Right hindlimb (tissue), 1 donor: ENCODE measurements at places on chromosomes 11 and 22.

- no peak for DNase-seq
Measured at GRCh38 chr11:17535488-17535887, 8.7 kb downstream of the USH1C start.

DNA sequence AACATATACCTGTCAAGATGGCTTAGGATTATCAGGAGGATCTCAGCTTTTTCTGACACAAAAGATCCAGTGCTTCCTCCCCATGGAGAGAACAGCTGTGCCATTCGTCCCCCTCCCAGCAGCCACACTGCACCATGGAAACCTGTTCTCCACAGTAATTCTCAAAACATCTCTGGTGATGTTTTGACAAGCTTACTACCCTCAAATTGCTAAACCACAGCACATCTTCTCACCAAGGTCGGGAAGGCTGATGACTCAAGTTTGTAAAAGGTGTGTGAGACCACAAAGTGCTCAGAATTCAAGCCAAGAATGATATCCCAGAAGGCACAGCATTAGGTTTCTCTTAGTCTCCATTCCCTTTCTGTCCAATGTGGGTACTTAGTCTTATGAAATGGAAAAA lies 3.9 kb upstream of the RAB38 start:
- DNase-seq: no peak

GRCh38 chr11:117941976-117942654 lies 12.9 kb upstream of the TMPRSS13 start:
- DNase-seq: no peak

DNA sequence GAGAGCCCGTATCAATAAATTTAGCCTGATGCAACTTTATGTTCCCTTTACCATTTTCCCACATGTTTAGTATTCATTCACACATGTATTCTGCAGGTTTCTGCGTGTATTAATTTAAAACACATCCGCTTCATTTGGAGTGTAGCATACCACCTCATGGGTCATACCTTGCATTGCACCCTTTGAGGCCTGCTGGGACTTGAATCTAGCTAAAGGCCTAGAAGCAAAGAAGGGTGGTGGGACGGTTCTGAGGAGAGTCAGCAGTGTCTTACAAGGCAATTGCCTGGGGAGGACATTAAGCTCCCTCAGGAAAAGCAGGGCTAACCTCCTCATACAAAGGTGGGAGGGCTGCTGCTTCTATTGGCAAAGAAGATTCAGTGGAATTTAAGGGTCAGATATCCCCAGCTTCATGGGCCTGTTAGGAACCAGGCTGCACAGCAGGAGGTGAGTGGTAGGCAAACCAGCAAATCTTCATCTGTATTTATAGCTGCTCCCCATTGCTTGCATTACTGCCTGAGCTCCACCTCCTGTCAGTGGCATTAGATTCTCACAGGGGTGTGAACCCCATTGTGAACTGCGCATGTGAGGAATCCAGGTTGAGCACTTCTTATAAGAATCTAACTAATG lies 15.9 kb upstream of the SNX19 start:
- no peak for DNase-seq

DNA sequence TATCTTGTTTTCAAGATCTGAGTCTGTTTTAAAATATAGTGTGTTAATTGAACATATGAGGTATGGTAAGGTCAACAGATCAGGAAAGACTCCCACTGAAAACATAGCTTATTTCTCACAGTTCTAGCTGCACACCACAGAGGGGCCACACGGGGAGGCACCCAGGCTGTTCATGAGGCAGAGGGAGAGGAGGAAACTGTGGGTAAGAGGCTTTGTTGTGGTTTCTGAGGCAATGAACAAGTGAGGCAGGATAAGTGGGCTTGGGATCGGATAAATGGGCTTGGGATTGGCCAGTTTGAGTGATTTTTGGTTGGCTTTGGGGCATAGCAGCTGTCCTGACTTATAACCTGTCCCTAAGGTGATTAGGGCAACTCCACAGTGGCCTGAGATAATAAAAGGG lies 242.1 kb downstream of the LUZP2 start:
- no peak for DNase-seq

DNA sequence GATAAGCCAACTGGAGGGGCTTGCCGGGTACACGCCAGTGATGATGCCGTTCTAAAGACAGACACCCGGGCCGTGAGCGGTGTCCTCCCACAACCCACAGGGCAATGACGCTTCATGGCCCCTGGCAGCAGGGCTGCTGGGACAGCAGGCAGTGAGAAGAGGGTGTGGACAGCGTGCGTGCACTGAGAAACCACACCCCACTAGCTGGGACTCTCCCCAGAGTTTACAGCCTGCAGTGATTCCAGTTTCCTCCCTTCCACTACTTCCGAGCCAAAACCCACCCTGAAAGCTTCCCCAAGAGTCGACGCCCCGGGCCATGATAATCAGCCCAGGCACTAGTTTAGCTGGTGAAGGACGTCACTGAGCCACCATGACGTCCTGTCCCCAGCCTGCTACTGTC lies 29.2 kb downstream of the CPT1A start:
- no peak for DNase-seq

DNA sequence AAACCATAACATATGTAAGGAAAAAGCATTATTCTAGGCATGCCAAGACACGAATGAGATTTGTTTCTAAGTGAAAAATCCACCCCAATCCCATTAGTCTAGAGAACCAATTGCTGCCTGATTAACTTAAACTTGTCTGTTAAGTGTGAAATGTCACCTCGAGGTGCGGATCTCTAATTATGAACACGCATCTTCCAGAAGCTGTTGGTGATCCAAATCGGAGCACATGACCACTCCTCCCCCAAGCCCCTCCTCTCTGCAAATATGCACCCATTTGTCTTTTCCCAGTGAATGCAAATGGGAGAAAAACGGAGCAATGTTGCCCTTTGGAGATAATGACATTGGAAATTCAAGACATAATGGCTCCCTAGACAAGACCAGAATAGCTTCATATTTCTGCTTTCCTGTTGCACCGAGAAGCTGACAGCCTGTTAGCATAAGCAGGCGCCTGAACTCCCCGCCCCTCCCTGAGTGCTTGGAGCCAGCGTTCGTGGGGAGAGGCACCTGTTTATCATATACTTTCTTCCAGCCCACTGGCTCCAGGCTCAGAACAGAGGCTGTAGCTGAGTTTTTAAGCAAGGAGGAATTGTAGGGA lies 6.0 kb upstream of the FXYD6 start:
- DNase-seq: no peak

GRCh38 chr22:19062139-19062942 lies 59.9 kb downstream of the DGCR2 start:
- no peak for DNase-seq

GRCh38 chr11:75492181-75492820 lies 33.4 kb downstream of the GDPD5 start:
- no peak for DNase-seq

- no peak for DNase-seq
Measured at GRCh38 chr22:44862281-44862680, 109.9 kb downstream of the ARHGAP8 start.

GRCh38 chr22:37824674-37825641 lies 1.8 kb downstream of the GALR3 start:
- DNase-seq: no peak

GRCh38 chr11:125373426-125374391 lies 122.4 kb downstream of the FEZ1 start:
- DNase-seq: no peak

DNA sequence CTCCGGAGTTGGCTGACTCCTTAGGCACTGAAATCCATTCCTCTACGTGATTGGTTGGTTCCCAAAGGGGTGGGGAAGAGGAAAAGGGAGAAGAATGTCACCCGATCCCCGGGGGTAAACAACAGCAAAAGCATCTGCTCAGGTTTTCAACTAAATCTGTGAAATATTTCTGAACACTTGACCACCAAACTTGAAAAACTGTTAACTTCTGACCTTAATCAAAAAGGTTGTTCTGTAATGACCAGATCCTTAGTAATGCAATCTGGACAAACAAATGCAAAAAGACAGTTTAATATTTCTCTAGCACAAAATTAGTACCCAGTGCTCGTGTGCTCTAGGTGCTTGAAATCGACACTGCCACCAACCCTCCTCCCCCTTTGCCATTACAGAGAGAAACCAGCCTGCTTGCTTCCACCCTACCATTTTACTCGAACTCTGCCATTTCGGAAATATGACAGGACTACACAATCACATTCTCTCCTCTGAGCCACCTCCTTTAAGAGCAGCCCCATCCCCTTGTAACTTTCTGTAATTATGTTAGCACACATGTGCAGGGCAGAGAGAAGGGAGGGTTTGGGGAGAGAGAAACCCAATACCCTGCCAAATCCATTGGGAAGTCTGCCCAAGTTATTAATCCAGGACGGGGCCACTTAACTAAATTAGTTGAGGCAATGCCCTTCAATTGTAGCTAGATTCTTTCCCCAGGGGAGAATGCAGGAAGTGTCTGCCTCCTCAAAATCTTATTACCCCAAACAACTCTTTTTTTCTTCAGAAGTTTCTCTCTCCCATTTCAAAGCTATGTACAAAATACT lies 113.8 kb downstream of the RBFOX2 start:
- DNase-seq: peak; percentile 83

GRCh38 chr11:16204261-16204660 lies 152.1 kb downstream of the SOX6 start:
- DNase-seq: no peak

DNA sequence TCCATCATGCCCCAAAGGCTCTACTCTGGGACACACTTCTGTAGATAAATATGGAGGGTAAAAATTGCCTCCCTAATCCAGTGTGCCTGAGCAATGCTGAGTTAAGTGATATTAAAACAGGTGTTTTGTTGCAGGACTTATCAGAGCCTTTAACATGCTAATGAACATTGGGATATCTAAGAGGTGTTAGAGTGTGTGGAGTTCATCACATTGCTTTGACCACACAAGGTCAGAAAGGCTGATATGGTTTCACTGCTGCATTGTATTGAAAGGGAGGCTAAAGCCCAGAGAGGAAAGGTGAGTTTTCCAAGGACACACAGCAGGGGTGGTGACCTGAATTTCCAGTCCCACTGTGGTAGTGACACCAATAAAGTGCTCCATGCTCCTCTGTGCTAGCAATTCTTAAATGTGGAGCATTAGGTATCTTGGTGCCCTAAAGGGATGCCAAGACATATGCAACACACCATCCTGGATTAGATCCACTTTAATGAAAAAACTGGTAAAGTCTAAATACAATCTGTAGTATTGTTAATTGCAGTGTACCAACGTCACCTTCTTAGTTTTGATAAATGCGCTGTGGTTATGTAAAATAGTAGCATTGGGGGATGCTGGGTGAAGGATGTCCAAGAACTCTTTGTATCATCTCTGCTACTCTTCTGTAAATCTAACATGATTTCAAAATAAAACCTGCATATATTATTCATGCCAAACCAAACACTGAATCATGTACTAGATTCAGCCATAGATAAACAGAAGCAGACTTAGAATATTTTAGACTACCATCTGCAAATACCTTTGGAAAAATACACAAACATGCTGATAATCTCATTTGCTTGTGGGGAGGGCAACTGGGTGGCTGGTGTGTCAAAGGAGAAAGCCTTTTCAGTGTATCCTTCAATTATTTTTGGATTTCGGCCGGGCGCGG lies 45.8 kb downstream of the MIAT start:
- DNase-seq: no peak

DNA sequence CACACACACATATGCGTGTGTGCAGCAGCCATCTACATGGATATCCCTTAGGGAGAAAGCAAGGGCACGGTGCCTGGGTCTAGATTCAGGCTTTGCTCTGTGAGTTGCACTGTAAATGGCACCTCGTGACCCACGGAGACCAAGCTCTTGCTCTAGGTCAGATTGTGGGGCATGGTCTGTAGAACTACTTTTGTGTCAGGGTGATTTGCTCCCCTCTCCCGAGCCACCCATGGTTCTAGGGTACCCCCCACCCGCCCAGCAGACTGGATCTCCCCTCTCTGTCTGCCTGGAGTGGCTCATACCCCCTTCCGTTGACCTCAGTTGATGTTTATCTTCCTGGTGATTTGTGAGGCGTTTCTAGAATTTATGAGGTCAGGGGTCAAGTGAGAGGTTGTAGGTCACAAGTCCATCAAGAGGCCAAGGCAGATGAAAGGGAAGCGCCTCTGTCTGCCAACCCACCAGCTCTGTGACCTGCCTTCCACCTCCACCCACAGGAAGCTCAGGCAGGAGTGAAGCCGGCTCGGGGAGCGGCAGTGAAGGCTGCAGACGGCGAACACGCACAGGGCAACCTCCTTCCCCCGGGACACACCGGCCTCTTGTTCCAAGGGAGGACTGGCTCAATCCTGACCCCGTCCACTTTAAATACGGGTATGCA lies 76.2 kb upstream of the TTLL12 start:
- no peak for DNase-seq

- no peak for DNase-seq
Measured at GRCh38 chr11:57566905-57567514, 462 bp downstream of the UBE2L6 start.

DNA sequence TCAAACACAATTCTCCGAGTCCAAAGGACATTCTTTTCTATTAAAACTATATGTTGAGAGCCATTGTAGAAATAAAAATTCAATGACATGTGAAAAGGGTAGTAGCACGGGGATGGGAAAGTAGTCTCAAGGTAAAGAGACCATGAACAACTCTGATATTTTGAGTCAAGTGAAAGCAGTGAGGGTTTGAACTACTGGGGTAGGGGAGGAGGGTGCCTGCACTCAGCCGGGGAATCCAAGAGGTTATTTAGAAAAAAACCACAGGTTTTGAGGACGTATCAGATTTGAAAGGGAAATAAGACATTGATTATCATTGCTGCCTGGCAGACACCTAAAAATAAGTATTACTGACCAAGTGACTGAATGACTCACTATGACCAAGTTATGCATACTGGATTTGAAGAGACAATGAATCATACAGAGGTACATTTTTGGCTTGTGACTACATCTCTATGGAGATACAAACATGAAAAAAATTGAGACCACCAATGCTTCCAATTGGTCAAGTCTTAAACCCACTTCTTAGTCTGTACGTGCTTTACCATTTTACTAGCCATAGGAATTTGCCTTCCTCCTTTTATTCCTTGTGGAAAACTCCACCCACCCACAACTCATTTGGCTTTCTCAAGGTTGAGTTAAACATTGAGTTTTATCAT lies 2.2 kb upstream of the OR52H1 start:
- DNase-seq: no peak

- no peak for DNase-seq
Measured at GRCh38 chr11:128316541-128317227, 270.7 kb downstream of the ETS1 start.
